Cerebellar nuclear complex (tissue), 1 donor: ENCODE measurements at places on chromosomes 1 and 21.

DNA sequence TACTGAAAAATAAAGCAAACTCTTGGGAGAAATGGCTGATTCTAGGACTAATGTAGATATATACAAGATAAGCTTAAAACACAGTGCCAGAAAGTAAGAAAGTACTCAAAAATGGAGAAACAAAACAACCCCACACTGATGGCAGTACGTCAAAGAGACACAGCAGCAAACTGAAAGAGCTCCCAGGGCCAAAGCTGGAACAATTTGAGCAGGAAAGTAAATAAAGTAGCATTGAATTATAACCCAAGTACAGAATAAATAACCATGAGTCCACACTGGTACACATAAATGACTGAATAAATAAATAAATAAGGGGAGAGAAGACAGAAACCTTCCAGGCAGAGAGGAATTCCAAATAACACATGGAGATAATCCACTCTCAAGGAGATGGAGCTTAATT, 120.9 kb downstream of the GLUL start:
- DNase-seq: no peak

DNA sequence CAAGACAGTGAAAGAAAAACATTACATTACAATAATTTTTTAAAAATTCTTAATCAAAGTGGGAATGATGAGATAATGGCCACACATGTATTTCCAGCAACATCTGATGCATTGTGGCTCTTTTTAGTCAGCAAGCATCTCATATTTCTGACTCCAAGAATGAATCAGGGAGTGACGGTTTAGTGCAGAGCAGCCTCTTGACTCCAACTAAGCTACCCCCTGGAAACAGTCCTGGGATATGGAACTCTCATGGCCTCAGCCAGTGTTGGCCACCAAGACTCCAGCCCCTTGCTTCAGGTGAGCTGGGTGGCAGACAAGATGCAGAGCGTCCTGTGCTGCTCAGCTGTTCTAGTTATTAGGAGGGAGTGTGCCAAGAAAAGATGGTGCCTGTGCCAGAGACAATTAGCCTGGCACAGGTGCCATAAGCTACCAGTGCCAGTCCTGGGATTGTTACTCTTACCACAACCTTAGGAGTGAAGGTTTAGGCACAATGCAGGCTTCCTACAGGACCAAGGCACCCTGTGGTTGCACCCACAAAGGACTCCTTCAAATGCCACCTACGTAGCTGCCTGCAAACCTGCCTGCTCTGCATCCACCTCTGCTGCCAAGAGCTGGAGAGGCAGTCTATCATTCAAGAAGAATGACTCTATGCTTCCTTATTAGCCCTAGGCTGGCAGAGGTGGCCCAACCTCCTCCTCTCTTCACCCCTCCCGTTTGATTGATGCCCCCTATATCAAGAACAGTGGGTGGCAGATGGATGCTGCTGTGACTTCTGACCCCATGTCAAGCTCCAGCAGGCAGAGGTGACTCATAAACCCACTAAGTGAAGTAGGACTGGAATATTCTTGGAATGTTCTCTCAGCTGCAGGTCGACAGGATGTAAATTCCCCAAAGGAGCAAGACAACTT, 6.0 kb upstream of the SEC16B start:
- DNase-seq: no peak

DNA sequence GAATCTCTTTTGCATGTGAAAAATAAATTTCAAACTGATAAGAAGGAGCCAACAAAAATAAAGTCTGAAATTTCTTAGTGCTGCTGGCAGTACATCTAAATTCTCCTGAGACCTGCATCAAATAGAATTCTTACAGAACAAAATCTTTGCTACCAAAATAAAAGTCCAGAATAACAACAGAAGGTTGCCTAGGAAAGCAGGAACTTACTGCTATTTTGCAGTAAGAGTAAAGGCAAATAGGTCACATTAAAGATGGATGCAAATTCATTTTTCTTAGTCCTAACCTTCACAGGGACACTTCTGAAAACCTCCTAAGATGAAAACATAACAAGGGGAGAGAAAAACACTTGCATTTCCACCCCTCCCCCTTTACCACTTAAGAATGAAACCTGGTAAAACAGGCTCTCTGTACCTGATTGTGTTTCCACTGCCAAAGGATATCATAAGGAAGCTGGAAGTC, 59.0 kb downstream of the RUSC1 start:
- no peak for DNase-seq

GRCh38 chr21:34034369-34035014, 38.9 kb upstream of the MRPS6 start:
- no peak for DNase-seq

DNA sequence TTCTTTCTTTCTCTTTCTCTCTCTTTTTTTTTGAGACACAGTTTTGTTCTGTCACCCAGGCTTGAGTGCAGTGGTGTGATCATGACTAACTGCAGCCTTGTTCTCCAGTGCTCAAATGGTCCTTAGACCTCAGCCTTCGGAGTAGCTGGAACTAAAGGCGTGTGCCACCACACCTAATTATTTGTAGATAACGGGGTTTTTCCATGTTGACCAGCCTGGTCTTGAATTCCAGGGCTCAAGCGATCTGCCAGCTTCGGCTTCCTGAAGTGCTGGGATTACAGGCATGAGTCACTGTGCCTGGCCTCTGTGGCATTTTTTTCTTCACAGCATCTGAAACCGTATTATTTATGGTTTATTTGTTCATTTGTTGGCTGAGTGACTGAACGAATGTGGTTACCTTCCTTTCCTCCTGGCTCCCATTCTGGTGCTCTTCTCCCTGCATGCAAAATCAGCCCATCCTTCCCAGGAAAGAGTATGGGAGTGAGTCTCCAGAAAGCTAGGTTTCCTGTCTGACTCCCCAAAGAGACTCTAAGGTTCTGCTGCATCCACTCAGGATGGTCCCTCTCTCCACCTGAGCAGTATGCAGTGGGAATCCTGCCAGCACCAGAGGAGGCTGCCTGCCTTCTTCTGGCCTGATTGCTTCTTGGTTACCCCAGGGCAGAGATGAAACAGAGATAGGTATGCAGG, 155.0 kb upstream of the BEND5 start:
- DNase-seq: no peak

DNA sequence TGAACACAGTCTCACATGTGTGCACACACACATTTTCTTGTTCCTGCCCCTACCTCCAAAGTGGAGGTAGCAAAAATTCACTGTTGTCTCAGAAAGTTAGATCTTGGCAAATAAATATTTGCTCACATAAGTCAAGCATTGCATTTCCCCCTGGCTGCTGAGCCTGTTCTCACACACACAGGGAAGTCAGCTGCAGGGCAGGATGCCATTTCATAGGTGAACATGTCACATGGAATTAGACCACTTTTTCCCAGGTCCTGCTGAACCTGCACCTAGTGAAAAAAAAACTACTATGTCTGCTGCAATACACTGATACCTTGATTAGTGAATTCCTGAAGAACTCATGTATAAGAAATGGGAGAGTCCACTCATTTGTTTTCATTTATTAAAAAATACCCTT, 5.3 kb upstream of the CD55 start:
- DNase-seq: no peak

DNA sequence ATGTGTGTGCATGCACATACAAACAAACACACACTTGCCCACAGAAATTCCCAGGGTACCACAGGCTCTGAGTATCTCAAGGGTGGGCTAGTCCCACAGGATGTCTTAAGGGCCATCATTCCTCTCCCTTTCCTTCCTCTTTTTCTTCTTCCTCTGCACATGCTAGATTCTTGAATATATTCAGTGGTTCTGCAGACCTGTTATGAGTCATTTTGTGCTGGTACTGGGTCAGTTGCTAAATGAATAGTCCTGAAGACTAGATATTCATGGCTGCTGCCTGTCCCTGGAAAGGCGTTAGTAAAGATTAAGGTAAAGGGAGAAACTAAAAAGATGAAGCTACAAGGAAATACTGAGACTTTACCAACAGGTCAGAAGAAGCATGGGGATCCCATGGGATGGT, 256.7 kb upstream of the KIAA0040 start:
- no peak for DNase-seq

DNA sequence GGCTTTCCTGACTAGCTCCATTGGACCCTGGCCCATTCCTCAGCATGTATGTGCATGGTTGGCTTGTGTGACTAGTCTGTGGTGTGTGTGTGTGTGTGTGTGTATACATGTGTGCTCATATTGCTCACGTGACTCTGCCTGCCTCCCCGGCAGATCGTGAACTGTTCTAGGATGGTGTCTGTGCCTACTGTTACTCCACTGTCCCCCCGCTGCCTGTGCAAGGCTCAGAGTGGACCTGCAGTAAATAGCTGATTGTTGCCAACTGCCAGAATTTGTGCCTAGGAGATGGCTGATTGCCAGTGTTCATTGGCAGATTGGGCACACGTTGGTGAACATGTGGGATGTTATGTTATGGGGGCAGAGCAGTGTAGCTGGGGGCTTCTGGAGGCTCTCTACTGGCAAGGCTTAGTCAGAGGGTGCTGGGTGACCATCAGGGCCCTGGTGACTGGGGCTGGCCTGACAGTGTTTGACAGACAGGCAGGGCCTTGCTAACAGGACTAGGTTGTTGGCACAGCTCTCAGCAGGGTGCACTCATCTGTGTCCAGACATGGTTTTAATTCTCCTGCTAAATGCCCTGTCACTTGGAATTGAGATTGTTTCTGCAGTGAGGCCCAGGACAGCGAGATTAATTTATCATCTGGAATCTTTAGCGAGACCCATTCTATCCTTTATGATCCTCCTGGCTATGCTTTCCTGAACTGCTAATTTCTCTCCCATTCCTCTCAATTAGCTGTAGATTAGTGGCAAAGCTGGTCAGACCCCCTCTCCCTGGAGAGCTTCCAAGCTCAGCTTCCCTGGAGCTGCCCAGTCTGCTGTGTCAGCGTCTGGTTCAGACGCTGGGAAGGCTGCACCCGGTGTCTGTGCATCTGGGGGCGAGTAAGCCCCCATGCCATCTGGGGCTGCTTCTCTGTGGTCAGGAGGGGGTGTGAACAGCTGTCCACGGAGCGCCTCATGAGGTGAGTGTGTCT, 20.8 kb downstream of the SLC6A17 start:
- no peak for DNase-seq

GRCh38 chr1:93605026-93605568, 76.5 kb downstream of the BCAR3 start:
- no peak for DNase-seq

DNA sequence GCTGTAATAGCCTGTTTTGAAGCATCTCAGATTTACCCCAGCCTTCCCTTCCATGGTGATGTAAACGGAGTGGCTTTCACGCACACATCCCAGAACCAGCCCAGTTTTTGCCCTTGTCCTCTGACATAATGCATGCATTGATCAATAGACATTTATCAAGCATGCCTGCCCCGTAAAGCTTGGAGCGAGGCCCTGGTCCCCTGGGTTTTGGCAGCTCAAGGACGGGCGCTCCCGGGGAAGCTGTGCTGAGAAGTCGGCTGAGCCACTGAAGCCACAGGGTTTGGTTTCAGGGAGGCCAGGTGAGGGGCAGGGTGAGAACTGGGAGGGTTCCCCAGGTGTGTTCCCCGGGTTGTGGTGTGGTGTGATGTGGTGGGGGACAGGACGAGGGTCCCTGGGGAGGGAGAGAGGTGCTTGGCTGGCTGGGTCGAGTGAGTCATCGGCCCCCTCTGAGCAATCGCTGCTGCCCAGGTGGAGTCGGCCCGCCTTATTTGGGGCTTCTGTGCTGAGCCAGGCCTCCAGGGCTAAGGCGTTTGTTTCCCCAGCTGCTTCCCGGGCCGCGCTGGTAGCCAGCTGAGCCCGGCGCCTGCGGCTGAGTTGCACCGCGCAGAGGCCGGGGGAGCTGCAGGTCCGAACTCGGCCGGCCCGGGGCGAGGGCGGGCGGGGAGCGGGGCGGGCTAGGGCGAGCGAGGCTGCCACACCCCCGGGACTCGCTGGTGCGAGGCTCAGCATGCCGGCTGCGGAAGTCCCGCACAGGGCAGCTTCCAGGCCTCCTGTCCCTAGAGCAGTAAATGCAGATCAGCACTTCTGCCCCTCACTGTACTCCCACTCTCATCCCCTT, 23.6 kb downstream of the ATP2B4 start:
- no peak for DNase-seq

GRCh38 chr1:73593364-73593763, 604.6 kb downstream of the LRRIQ3 start:
- no peak for DNase-seq

- DNase-seq: no peak
These were observed 138.5 kb downstream of the SLC45A1 start for GRCh38 chr1:8456308-8456912.

- DNase-seq: no peak
These were observed 48.3 kb downstream of the ARID4B start for GRCh38 chr1:235279694-235280093.

GRCh38 chr1:50175719-50176639, 67.3 kb downstream of the ELAVL4 start:
- no peak for DNase-seq

DNA sequence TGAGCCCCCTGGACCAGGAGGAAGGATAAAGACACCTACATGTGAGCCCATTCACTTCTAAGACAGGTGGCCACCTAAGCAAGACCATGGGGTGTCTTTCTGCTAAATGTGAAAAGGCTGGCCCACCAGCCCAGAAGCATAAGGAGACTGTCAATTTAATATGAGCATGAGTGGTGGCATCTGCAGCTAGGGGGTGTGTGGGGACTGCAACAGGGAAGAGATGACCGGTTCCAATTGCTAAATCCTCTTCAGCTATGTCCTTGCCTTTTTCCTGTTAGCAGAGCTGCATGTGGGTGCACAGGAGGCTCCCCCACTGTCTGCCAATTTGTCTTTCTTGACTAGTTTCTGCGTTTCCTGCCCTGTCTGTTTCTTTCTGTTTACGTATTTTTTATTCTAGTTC, 22.3 kb upstream of the BMP8A start:
- DNase-seq: no peak

DNA sequence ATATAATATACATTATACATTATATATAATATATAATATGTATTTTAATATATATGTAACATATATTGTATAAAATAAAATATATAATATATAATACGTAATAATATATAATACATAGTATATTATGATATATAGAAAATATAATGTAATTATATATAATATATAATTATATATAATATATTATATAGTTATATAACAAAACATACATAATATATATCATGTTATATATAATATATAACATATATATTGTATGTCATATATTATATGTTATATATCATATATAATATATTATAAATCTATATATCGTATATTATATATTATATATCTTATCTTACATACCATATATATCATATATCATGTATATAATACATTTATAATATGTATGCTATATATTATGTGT, 248.2 kb upstream of the TPTE start:
- no peak for DNase-seq

DNA sequence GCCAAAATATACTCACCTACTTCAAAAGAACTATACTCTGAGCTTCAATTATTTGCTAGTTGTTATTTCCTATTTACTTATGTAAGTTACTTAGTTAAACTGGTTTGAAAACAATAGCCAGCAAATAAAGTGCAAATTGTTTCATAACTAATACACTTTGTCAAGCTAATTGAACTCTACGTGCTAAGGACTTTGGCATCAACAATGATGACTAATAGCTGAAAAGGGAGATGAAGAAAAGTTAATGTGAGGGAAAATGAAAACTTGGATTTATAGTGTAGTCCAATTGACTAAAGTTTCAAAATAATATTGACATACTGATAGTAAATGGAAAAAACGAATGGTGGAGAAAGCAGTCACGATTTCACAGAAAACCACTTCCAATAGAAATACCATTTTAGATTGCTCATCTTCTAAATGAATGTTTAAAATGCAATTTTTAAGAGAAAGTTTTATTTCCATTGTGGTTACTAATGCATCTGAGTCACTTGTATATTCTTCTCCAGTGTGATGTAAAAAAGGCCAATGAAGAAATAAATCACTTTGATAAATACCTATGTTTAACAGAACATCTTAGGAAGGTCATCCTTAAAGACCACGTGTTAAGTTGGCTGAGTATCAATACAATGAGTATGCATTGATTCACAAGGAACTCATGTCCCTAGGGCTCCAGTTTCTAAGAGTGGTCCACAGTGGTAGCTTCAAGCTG, 455.2 kb downstream of the LTN1 start:
- DNase-seq: no peak
